ENCODE measurements at places on chromosomes 5 and 9.

- no peak overlapping the region for H3K4me3 ChIP-seq
- no peaks in the 10 kb centered on the region for H3K36me3 ChIP-seq
- peaks cover 43% of the 10 kb centered on the region for H3K4me1 ChIP-seq
- no peaks in the 10 kb centered on the region for H3K27me3 ChIP-seq
- H3K27ac ChIP-seq: no peak overlapping the region
- no peak for DNase-seq
Observed at GRCh38 chr9:137191691-137192447, 3.4 kb downstream of the SSNA1 start.

DNA sequence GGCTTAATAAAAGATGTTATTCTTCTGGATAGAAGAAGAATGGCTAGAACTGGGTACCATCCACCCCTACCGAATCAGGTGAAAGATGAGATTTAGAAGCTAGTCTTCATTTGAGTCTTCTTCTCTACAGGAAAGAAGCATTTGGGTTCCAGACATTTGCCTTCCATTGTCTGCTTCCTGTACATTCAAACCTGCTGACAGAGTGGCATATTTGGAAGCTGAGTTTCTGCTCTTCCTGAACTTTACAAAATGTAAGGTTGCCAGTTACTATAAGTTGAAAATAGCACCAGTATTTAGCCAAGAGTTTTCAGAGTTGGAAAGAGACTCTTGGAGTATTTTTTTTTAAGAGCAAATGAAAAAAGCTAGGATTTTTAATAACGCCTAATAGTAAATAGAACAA lies 525.4 kb upstream of the TLE4 start:
- no peak overlapping the region for H3K27ac ChIP-seq
- no peak overlapping the region for H3K4me3 ChIP-seq
- H3K36me3 ChIP-seq: no peaks in the 10 kb centered on the region
- H3K27me3 ChIP-seq: no peaks in the 10 kb centered on the region
- no peak for DNase-seq

DNA sequence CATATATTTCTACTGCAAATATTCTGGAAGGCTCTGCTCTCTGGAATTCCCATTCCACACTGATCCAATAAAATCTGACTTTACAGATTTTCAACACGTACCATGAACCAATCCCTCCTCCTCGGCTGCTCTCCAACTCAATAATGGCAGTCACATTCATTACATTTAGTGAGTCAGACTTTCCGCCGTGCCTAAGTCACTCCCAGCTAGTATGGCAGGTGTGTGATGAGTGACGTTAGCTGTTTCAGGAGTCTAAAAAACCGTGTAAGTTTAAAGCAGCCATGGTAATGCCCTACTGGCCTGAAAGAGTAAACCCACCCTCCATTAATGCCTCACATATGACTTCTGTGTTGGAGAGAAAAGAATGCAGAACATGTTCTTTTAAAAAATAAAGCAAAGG lies 3.3 kb downstream of the FBN2 start:
- H3K27ac ChIP-seq: no peak overlapping the region
- no peaks in the 10 kb centered on the region for H3K36me3 ChIP-seq
- peaks cover 38% of the 10 kb centered on the region for H3K27me3 ChIP-seq
- peaks cover 25% of the 10 kb centered on the region for H3K4me1 ChIP-seq

DNA sequence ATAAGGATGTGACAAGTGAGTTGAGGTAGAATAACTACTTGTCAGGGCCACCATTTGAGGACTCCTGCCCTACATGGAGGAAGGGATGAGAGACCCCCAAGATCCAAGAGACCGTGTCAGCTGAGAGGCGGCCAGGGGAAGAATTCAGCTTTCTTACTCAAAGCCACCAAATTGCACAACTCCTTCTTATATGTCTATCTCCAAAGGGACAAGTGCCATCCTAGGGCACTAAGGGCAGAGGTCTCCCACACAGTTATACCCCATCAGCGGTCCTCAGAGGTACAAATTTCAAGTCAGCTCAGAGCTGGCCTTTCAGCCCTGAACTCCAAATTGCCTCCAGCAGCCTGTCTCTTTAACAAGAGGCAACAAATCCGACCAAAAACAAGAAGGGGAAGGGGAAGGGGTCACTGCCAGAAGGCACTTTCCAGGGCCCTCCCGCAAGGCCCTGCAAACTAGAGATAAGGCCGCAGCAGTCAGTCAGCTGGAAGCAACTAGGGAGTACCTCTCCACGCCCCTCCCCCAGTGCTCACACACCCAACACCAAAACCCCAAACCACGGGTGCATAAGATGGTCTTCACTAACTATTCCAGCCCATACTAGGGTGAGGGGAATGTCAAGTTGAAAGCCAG lies 6.1 kb upstream of the STOML2 start:
- no peak overlapping the region for H3K27ac ChIP-seq
- peaks cover 54% of the 10 kb centered on the region for H3K36me3 ChIP-seq
- H3K4me1 ChIP-seq: peaks cover 53% of the 10 kb centered on the region
- H3K27me3 ChIP-seq: no peaks in the 10 kb centered on the region

DNA sequence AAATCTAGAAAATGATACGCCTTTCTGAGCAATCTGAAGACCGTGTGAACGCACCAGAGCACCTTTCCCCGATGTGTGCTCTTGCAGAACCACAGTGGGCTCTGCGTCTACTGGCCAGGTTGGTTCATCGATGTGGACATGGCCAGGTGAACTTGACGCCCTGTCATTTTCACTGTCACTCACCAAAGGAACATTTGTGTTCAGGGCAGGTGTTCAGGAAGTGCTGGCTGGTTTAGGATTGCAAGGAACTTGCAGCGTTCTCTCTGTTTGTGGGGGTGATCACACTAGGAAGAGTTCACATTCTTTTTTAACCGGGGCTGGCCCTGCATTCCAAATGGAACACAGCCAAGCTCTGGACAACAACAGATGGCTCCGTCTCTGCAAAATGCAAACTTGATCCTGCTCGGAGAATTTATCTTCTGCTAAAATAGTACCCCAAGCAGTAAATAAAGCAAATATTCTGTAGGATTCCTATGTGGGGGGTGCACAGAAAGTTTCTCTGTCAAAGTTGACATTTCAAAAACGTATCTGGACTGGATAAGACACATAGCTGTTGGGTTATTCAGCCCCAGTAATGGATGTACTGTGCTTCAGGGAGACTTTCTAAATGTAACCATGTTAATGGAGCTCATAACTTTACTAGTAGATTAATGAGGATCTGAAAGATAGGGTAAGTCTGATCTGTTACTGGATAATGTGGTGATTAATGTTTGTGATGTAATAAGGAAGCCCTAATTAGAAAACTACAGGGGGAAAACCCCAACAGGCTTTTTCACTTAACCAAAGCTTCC lies 45.7 kb upstream of the FANCC start:
- H3K27me3 ChIP-seq: no peaks in the 10 kb centered on the region
- no peaks in the 10 kb centered on the region for H3K4me1 ChIP-seq
- H3K27ac ChIP-seq: no peak overlapping the region
- H3K36me3 ChIP-seq: no peaks in the 10 kb centered on the region
- H3K4me3 ChIP-seq: no peak overlapping the region

DNA sequence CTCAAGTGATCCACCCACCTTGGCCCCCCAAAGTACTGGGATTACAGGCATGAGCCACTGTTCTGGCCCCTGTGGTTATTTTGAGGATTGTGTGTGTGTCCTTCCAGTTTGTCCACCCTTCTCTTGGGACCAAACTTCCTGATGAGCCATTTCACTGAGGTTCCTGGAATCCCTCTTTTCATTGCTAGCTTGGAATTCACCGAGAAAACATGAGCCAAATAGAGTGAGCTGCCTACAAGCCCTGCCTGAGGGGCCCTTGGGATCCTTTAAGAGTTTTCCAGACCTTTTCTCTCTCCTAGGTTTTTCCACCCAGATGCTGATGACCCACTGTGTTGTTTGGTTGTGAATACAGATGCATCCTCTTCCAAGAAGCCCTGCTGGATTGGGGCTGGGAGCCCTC lies 13.2 kb upstream of the KIF12 start:
- DNase-seq: peak; percentile 5
- no peaks in the 10 kb centered on the region for H3K27me3 ChIP-seq
- H3K36me3 ChIP-seq: no peaks in the 10 kb centered on the region

DNA sequence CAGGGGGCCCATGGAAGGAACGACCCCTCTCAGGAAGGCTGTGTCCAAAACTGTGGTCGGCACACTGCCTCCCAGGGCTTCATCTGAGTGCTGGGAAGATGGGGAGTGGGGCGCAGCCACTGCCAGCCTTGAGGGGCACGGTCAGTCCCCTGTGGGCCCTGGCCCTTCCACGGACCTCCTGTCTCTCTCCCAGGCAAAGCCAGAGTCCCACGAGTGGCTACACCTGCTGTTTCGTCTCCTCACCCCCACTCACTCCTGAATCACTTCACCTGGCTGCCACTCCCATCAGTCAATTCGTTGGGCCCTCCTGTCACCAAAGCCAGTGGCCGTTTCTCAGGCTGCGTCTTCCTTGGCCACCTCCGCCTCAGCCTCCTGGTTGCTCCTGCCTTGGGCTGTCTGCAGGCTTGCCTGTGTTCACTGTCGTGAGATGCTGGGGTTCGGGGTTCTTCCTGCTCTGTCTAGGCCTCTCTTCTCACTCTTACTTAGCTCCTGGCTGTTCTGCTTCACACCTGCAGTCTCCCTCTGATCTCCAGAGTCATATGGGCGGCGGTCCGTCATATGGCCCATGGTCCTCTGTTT lies 58.8 kb upstream of the RNF130 start:
- H3K27me3 ChIP-seq: peaks cover 35% of the 10 kb centered on the region
- no peaks in the 10 kb centered on the region for H3K4me1 ChIP-seq
- DNase-seq: no peak
- H3K36me3 ChIP-seq: no peaks in the 10 kb centered on the region

GRCh38 chr9:111482694-111483438 lies 1.3 kb downstream of the ECPAS start:
- no peaks in the 10 kb centered on the region for H3K27me3 ChIP-seq
- DNase-seq: peak; percentile 94
- H3K36me3 ChIP-seq: no peaks in the 10 kb centered on the region
- peak overlapping the region; percentile 97 for H3K27ac ChIP-seq

DNA sequence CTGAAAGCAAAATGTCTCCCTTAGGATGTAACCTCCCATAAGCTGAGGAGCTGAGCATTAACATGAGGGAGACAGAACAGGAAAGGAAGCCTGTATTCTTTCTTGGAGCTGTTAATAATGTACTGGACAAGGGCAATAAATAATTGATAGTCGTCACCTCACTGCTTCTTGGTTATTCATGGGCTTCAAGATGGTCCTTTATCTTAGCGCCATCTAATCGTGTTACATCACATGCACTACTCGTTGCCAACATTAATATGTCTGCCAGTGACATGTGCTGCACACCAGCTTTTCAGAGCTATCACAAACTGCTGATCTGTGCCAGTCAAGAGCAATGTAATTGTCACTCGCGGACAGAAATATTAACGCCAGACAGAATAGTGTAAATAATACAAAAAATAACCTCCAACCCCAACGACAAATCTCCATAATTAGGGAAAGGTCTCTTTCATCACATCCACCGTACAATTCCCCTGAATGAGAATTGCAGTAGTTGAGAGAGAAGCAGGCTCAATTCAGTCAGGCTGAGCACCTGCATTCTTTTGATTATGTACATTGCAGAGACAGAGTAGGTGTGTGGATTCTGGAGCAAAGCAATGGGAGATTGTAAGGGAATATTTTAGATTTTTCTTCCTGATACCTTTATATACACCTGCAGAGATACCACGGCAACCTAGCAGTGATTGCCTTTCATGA lies 267.1 kb downstream of the SPATA31D1 start:
- no peaks in the 10 kb centered on the region for H3K36me3 ChIP-seq
- DNase-seq: no peak
- no peak overlapping the region for H3K4me3 ChIP-seq
- H3K4me1 ChIP-seq: no peaks in the 10 kb centered on the region
- H3K27ac ChIP-seq: no peak overlapping the region

- H3K36me3 ChIP-seq: peaks cover 53% of the 10 kb centered on the region
- no peaks in the 10 kb centered on the region for H3K27me3 ChIP-seq
- DNase-seq: no peak
- H3K4me3 ChIP-seq: no peak overlapping the region
Observed at GRCh38 chr5:180553530-180553929, 37.8 kb downstream of the SCGB3A1 start.

GRCh38 chr9:2319421-2319820 lies 302.2 kb upstream of the VLDLR start:
- no peak for DNase-seq
- no peaks in the 10 kb centered on the region for H3K36me3 ChIP-seq
- no peak overlapping the region for H3K4me3 ChIP-seq
- no peaks in the 10 kb centered on the region for H3K4me1 ChIP-seq

- no peaks in the 10 kb centered on the region for H3K36me3 ChIP-seq
- no peaks in the 10 kb centered on the region for H3K4me1 ChIP-seq
- DNase-seq: no peak
- H3K27ac ChIP-seq: peak overlapping the region; percentile 74
Observed at GRCh38 chr5:171601266-171601881, 181.9 kb downstream of the FGF18 start.

DNA sequence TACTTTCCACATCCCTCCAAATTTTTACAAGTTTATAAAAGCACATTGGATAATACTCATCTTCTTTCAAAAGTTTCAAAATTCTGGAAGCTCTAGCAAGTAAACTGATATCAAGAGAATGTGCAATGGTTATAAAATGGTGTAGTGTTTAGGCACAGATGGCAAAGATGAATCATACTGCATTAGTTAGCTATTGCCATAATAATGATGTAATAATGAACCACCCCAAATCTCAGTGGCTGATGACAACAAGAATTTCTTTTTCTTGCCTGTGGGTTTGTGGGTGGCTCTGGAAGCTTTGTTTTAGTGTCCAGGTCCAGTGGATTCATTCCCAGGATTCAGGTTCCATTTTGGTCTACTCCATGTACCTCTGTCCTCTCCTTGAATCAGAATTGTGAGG lies 319.0 kb downstream of the BRINP1 start:
- no peak for DNase-seq
- H3K4me3 ChIP-seq: no peak overlapping the region
- H3K27me3 ChIP-seq: no peaks in the 10 kb centered on the region
- H3K4me1 ChIP-seq: no peaks in the 10 kb centered on the region

- H3K4me1 ChIP-seq: peaks cover 49% of the 10 kb centered on the region
- H3K4me3 ChIP-seq: peak overlapping the region; percentile 44
- peaks cover 80% of the 10 kb centered on the region for H3K27me3 ChIP-seq
Observed at GRCh38 chr9:137295849-137296669, 6.0 kb downstream of the NRARP start.

- no peak for DNase-seq
- H3K36me3 ChIP-seq: no peaks in the 10 kb centered on the region
- no peaks in the 10 kb centered on the region for H3K4me1 ChIP-seq
- no peak overlapping the region for H3K4me3 ChIP-seq
- no peak overlapping the region for H3K27ac ChIP-seq
- H3K27me3 ChIP-seq: no peaks in the 10 kb centered on the region
Observed at GRCh38 chr5:8641786-8642505, 773.0 kb downstream of the MTRR start.

DNA sequence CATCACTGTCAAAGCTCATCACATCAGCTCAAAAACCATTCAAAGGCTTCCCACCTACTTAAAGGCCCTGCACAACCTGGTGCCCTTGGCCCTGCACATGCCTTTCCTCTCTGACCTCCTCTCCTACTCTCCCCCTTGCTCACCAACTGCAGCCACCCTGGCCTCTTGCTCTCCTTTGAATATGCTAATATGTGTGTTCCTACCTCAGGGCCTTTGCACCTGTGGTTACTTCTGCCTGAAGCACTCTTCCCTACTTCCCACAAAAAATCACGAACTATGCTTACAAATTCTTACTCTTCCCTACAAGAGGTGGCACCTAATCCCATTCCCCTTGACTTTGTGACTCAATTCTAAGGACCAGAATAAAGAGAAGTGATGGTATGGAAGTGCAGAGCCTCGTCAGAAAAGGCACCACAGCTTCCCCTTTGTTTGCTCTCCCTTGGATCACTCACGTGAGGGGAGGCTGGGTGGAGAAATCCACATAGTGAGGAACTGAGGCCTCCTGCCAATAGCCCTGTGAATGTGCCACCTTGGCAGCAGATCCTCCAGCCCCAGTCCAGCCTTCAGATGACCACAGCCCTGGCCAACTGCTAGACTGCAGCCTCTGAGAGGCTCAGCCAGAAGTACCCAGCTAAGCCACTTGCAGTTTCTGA lies 3.2 kb upstream of the TMEM171 start:
- H3K27me3 ChIP-seq: peaks cover 9% of the 10 kb centered on the region
- DNase-seq: no peak
- H3K4me1 ChIP-seq: no peaks in the 10 kb centered on the region
- no peak overlapping the region for H3K4me3 ChIP-seq
- H3K27ac ChIP-seq: no peak overlapping the region
- H3K36me3 ChIP-seq: no peaks in the 10 kb centered on the region

All from left lung (tissue), 14 donors.